Right lung (tissue), 10 donors: ENCODE measurements at places on chromosomes 13 and 19. TPM values are rescaled to one million over a fixed set of nuclear protein-coding genes. Genes with fewer than 3 reads are reported as not detected.

- no peak for DNase-seq
These were observed 22.2 kb downstream of the DCLK1 start for GRCh38 chr13:36108954-36109353.

GRCh38 chr19:38642176-38642575 lies 5.3 kb upstream of the ACTN4 start:
- DNase-seq: no peak

- no peak for DNase-seq
These were observed 27.1 kb upstream of the C1QTNF9 start for GRCh38 chr13:24282256-24282655.

GRCh38 chr19:29623726-29624488 lies 17.8 kb downstream of the POP4 start:
- DNase-seq: no peak

DNA sequence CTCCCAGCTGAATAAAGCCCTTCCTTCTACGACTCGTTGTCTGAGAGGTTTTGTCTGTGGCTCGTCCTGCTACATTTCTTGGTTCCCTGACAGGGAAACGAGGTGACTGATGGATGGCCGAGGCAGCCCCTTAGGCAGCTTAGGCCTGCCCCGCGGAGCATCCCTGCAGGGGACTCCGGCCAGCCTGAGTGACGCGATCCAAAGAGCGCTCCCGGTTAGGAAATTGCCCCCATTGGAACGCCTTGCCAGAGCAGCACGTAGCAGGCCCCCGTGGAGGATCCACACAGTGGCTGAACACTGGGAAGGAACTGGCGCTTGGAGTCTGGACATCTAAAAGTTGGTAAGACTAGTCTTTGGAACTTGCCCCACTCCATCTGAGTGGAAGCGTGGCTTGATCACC lies 296.8 kb upstream of the SGCG start:
- no peak for DNase-seq

GRCh38 chr19:48696353-48697010 lies 711 bp downstream of the FUT2 start:
- no peak for DNase-seq

DNA sequence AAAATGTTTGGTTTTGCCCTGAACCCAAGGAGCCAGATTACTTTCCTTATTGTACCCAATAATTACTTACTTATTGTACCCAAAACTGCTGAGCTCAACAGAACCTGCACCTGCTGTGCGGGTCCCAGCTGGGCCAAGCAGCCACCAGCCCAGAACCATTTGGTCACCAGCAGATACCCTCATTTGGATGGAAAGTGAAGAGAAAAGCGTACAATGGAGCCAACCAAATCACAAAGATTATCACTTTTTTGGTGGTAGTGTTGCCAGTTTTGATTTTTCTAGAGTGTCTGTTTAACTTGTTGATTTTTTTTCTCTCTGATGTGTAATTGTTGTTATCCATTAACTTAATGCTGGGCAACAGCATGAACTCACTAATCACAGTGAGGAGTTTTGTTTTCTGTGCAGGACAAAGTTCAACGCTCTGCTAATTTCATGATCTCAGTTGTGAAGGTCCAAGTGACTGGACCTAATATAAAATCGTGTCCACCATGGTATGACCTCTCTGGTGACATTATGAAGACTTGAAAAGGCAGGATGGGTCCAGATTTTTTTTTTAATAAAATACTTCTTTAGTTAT lies 23.8 kb downstream of the SPATA13 start:
- no peak for DNase-seq

DNA sequence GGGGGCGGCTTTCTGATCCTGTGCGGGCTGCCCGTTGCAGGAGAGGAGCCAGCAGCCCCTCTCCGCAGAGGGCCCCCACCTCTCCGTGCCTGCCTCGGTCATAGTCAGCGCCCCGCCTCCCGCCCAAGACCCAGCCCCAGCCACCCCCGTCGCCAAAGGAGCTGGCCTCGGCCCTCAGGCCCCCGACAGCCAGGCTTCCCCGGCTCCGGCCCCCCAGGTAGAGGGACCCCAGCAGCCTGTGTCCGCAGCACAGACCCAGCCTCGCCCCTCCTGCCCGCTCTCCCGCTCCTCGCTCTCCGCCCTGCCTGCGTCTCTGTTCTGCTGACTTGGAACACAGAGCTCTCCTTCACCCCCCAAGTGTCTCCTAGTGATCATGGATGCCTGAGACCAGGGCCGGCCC lies 31.3 kb upstream of the EHD2 start:
- no peak for DNase-seq

- DNase-seq: no peak
These were observed 8.2 kb upstream of the ZNF177 start for GRCh38 chr19:9354651-9355050.

DNA sequence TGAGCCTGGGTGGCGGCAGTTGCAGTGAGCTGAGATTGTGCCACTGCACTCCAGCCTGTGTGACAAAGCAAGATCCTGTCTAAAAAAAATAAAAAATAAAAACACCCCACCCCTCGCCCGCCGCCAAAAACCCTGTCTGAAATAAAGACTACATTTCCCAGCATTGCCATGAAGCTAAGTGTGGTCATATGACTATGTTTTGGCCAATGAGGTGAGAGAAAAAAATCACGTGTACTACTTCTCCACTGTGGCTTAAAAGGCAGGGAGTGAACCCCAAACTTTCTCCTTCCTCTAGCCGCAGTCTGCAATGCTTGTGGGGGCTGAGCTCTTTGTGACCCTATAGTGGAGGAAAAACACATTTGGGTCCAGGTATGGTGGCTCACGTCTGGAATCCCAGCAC lies 54.9 kb downstream of the COLGALT1 start:
- no peak for DNase-seq

- peak; percentile 94 for DNase-seq
These were observed 572.5 kb downstream of the LIG4 start for GRCh38 chr13:107642831-107643230.

GRCh38 chr13:48401480-48401879 lies 11.4 kb downstream of the LPAR6 start:
- no peak for DNase-seq

- DNase-seq: no peak
These were observed 13.2 kb downstream of the JAK3 start for GRCh38 chr19:17834350-17835181.

- DNase-seq: no peak
These were observed 287.1 kb downstream of the ITGBL1 start for GRCh38 chr13:101739382-101740178.

DNA sequence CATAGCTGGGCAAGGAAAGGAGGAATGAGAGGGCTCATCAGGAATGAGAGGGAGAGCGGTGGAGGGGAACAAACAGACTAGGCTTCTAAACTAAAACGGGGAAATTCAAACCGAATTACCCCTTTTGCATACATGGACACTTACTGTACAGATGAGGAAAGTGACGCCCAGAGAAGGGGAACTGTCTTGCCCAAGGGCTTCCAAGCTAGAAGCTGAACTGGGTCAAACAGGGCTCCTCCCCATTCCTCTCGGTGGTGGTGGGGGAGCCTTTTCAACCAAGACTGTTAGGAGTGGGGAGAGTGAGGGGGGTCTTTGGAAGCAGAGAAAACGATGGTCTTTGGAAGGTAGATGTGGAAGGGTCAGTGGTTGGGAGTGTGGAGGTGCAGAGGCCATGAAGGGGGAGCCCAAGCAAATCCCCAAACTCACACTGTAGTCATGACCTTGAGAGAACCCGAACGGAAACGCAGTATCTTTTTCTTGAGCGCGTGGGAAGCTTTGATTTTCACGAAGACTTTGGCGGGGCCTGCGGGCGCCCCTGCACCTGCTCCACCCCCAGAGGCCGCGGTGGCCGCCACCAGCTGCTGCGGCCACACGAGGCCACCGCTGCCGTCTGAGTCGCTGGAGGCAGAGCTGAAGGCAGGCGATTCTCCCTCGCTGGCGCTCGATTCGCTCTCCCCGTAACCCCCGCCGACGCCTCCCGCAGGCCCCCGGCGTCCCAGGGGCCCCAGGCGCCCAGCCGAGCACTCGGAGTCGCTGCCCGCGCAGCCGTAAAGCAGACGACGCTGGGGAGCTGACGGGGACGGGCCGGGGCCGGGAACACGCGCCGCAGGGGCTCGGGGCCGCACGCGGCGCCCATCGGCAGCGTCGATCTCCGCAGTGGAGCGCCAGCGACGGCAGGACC lies 12.3 kb upstream of the GNG8 start:
- no peak for DNase-seq

GRCh38 chr13:34833562-34834182 lies 108.4 kb upstream of the NBEA start:
- no peak for DNase-seq

- DNase-seq: no peak
These were observed 33.1 kb upstream of the MTIF3 start for GRCh38 chr13:27483421-27483820.

DNA sequence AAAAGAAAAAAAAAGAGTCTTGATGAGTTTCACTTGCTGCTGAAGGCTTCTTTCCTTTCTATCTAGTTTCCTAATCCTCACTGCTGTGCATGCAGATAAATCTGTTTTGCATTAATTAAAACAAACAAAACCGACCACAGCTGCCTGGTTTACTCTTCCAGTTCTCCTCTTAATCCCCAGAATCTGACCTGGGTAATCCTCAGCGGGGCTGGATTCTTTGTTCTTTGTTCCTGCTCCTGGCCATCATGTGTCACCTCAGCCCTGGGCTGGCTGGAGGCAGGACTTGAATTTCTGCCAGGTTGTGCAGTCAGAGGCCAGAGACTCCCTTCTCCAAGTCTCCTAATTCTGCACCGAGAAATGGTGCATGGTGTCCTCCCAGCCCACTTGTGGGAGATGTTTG lies 52.2 kb upstream of the CYP4F8 start:
- no peak for DNase-seq

GRCh38 chr13:109787135-109787954 lies 962 bp upstream of the IRS2 start:
- DNase-seq: peak; percentile 42

- no peak for DNase-seq
These were observed 9.3 kb downstream of the ZNF787 start for GRCh38 chr19:56111601-56112312.

- DNase-seq: no peak
These were observed 618.4 kb upstream of the SLITRK5 start for GRCh38 chr13:87052731-87053130.

- no peak for DNase-seq
These were observed 1.2 kb upstream of the ATP1A3 start for GRCh38 chr19:41994994-41995958.

- peak; percentile 10 for DNase-seq
These were observed 676.7 kb upstream of the SPRY2 start for GRCh38 chr13:81017513-81018152.

- DNase-seq: no peak
These were observed 1550.9 kb downstream of the PCDH9 start for GRCh38 chr13:65679240-65679639.

- DNase-seq: no peak
These were observed 2.1 kb upstream of the DPY19L3 start for GRCh38 chr19:32403291-32403995.

GRCh38 chr19:49336482-49337266 lies 1.5 kb downstream of the CD37 start:
- no peak for DNase-seq

- DNase-seq: no peak
These were observed 79.2 kb upstream of the C13orf46 start for GRCh38 chr13:114053026-114053425.

CBLC gene
- polyA plus RNA-seq: 2.6 TPM

PNMA8C gene
- 0.72 TPM for polyA plus RNA-seq

APOC4 gene
- polyA plus RNA-seq: 0.30 TPM

BEST2 gene
- polyA plus RNA-seq: 0.19 TPM

CCDC70 gene
- polyA plus RNA-seq: not detected

CRX gene
- 0.10 TPM for polyA plus RNA-seq

MBD3L2 gene
- polyA plus RNA-seq: not detected
